Activated naive CD8-positive, alpha-beta T cell treated with anti-CD3 and anti-CD28 coated beads for 36 hours (primary cell): ENCODE measurements at places on chromosomes 13 and 19. TPM values are rescaled to one million over a fixed set of nuclear protein-coding genes. Genes with fewer than 3 reads are reported as not detected.

- peaks cover 16% of the 10 kb centered on the region for H3K36me3 ChIP-seq
- H3K27ac ChIP-seq = peak overlapping the region; percentile 54
- DNase-seq = no peak
- H3K27me3 ChIP-seq = no peaks in the 10 kb centered on the region
- H3K4me3 ChIP-seq = no peak overlapping the region
Observed at GRCh38 chr19:1136201-1136600, 32.4 kb downstream of the GPX4 start.

DNA sequence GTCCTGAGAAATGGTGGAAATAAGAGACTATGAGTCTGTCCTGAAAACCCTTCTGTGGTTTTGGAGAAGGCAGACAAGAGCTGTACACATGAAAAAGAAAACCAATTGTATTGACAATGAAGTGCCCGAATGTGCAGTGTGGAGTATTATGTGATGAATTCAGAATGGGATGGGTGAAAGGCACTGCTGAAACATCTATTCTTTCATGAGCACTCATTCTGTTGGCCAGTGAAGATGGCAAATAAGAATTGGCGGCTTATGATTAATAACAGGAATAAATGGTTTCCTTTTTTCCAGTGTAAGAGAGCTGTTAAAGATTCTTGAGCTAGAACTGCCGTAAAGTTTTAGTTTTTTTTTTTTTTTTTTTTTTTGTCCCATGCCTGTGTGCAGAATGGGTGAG is 5.7 kb downstream of the POLR1D start:
- H3K4me1 ChIP-seq = peaks cover 65% of the 10 kb centered on the region
- no peaks in the 10 kb centered on the region for H3K27me3 ChIP-seq
- no peak overlapping the region for H3K4me3 ChIP-seq
- no peak overlapping the region for H3K27ac ChIP-seq
- peaks cover 83% of the 10 kb centered on the region for H3K36me3 ChIP-seq

DNA sequence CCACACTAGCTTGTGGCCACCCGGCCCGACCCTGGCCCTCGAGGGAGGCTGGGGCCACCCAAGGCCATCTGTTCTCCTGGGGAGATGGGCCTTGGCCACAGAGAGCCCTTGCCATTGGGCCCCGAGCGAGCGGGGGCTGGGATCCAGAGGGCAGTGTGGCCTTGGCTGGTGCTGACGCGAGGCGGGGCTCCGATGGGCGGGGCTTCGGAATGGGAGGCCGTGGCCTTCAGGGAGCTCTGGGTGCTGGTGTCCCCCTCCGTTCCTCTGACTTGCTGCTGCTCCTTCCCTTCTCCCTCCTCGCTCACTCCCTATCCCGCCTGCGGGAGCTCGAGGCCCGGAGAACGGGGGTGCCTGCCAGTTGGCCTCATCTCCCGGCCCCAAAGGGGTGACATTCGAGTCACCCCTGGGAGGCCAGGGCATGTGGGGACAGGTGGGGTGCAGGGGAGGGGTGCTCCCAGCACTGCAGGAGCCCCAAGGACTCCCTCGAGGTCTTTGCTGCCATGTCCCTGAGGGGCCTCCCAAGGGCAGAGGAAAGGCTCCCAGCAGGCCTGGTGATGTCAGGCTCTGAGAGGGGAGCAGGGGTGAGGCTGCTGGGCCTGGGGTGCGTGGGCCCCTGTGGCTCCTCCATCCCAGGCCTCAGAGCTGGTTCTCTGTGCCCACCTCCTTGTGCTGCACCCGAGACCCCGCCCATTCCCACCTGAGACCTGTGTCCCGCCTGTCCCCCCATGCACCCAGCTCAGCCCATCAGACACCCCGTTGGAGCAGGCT is 4.2 kb downstream of the NCLN start:
- no peak overlapping the region for H3K4me3 ChIP-seq
- no peaks in the 10 kb centered on the region for H3K27me3 ChIP-seq
- peaks cover 31% of the 10 kb centered on the region for H3K4me1 ChIP-seq
- no peak for DNase-seq

DNA sequence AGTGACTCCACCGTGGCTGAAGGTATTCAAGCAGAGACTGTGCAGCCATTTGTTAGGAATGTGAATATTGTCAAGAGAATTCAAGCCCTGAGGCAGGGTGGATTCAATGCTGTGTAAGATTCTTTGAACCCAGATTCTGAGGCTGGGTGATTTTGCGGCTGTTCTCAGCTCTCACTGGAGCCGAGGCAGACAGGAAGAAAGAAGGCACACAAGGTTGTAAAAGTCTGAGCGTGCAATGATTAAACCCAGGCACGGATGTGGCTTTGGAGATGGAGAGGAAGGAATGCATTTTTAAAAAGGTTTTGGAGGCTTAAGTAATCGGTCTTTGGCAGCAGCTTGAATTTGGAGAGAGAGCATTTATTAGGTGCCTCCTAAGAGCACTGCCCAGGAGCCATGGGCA is 187.9 kb downstream of the KATNAL1 start:
- H3K4me1 ChIP-seq = peaks cover 35% of the 10 kb centered on the region
- no peaks in the 10 kb centered on the region for H3K36me3 ChIP-seq
- peak overlapping the region; percentile 33 for H3K4me3 ChIP-seq
- H3K27ac ChIP-seq = peak overlapping the region; percentile 17

DNA sequence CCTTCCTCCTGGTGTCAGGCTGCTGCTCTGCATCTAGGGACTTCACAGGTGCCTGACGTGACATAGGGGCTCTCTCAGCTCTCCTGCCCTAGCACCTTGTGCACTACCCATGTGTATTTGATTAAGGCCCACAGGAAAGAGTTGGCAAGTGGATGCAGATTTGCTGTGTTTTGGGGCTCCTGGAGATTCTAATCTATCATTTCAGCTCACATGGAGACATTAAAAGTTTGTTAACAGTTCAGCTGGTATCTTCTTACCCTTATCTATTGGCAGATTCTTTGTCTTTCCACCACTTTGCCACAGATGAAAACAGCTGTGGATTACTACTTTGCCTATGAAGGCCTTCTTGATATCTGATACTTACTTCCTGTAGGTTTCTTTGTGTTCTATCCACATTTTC is 41.9 kb downstream of the WASF3 start:
- no peaks in the 10 kb centered on the region for H3K36me3 ChIP-seq
- H3K27ac ChIP-seq = no peak overlapping the region
- DNase-seq = no peak
- peaks cover 2% of the 10 kb centered on the region for H3K4me1 ChIP-seq

- H3K27me3 ChIP-seq = peaks cover 23% of the 10 kb centered on the region
- no peaks in the 10 kb centered on the region for H3K36me3 ChIP-seq
- H3K4me3 ChIP-seq = no peak overlapping the region
- H3K27ac ChIP-seq = no peak overlapping the region
- no peak for DNase-seq
Observed at GRCh38 chr19:13058951-13059660, 43.6 kb downstream of the LYL1 start.

DNA sequence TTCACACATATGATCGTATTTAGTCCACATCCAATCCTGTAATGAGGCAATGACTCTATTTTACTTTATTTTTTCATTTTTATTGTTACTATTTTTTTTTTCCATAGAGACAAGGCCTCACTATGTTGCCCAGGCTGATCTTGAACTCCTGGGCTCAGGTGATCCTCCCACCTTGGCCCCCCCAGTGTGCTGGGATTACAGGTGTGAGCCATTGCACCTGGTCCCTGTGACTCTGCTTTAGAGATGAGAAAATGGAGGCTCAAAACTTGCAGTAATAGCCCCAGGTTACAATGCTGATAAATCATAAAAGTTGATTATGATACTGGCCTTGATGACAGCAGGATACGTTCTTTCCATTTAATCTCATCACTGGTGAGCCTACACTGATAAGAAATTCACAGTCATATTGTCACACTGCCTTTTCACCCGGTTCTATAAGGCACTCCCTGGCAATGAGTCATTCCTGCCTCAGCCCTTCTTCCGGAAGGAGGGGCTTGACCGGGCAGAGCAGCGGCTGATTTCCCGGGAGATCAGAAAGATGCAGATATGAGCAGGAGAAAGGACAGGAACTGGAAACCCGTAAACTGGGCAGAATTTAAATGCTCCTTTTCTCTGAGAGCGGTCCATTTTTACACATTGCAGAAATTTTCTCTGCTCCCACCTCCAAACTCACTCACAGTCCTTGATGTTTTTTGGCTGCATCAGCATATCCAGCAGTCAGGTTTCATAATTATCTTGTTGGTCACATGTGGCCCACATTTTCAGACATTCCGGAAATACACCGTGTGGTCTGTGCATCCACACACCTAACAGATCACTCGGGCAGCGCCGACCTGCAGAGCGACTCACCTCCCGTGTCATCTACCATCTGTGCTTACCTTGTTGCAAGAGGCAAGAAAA is 616.4 kb downstream of the EFNB2 start:
- DNase-seq = no peak
- H3K4me3 ChIP-seq = no peak overlapping the region

The CCL25 gene
- total RNA-seq = 0.30 TPM

The KLK11 gene
- not detected for total RNA-seq
